GM23248 (cell line): ENCODE measurements at places on chromosomes 5 and 9. TPM values are rescaled to one million over a fixed set of nuclear protein-coding genes. Genes with fewer than 3 reads are reported as not detected.
A peak's percentile ranks its signal among the peaks of the same experiment; 100 is the strongest.

GRCh38 chr5:180670586-180671359 lies 21.4 kb upstream of the FLT4 start:
- DNase-seq = peak; percentile 56
- no peaks in the 10 kb centered on the region for H3K4me1 ChIP-seq
- no peaks in the 10 kb centered on the region for H3K36me3 ChIP-seq
- H3K27ac ChIP-seq = no peak overlapping the region

DNA sequence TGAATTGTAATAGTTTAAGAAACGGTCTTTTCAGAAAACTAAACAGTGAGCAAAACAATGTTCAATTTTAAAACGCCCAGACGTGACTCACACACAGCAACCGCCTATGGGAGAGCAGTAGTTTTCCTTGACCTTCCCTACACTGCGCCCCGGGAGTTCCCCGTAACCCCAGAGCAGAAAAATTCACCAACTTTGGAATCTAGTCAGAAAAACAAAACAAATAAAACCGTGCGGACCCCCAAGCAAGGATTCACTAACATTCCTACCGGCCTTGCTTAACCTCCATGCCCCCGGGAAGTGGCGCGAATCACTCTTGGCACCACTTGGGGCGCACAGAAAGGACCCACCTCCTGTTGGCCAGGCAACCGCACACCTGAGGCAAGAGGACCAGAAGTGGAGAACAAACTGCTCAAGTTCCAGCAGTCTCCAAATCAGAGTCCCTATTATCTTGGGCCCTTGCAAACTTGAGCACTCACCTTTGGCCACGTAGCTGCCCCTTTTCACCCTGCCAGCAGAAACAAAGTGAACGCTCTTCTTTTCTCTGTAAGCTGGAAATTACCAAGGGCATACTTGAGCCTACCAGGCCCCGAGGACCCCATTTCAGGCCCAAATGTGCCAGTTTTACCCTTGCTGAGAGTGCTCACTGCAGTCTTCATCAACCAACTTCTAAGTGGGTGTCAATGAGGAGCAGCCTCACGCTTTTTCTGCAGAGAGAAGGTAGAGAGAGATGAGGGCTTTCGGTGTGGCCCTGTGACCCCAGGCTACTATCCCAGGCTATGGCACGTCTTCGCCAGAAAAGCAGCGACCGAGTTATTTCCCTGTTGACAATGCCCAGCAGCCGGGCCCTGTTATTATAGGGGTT lies 189.7 kb downstream of the MEF2C start:
- no peaks in the 10 kb centered on the region for H3K36me3 ChIP-seq
- no peak overlapping the region for H3K27ac ChIP-seq
- peaks cover 93% of the 10 kb centered on the region for H3K27me3 ChIP-seq

Gene NR6A1
- total RNA-seq = not detected in 2 replicates

GRCh38 chr5:181173420-181174342 lies 26.3 kb downstream of the OR2V2 start:
- no peak overlapping the region for H3K4me3 ChIP-seq
- H3K27me3 ChIP-seq = peaks cover 8% of the 10 kb centered on the region; the same call in 1 of the 2 replicates
- DNase-seq = peak; percentile 34
- no peak overlapping the region for H3K27ac ChIP-seq

Gene TERT
- not detected in 2 replicates for total RNA-seq

Gene FBP2
- total RNA-seq = not detected in 2 replicates

- H3K36me3 ChIP-seq = no peaks in the 10 kb centered on the region
- DNase-seq = no peak
- no peak overlapping the region for H3K4me3 ChIP-seq
- no peaks in the 10 kb centered on the region for H3K4me1 ChIP-seq
Observed at GRCh38 chr9:134571326-134571931, 70.2 kb upstream of the COL5A1 start.

- no peaks in the 10 kb centered on the region for H3K36me3 ChIP-seq
- no peak overlapping the region for H3K27ac ChIP-seq
- H3K27me3 ChIP-seq = no peaks in the 10 kb centered on the region
- peak; percentile 43 for DNase-seq
Observed at GRCh38 chr9:35993976-35994720, 36.2 kb upstream of the OR2S2 start.

DNA sequence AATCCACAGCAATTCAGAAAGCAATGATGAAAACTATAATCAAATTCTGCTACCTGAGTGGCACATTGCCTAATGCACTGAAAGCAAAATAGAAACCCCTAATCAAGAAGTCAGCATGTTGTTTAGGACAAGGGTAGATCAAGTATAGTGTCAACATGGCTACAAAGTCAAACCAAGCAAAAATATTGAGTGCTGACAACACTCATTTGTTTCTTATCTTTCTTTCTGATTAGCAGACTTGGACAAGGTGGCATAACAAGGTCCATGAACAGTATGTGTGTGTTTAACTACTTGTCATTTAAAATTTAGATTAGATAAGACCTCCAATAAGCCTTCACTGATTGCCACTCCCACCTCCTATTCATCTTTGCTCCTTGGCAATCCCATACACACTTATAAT lies 332.4 kb downstream of the KIAA0825 start:
- peaks cover 12% of the 10 kb centered on the region for H3K4me1 ChIP-seq
- no peak overlapping the region for H3K4me3 ChIP-seq
- no peaks in the 10 kb centered on the region for H3K36me3 ChIP-seq
- H3K27ac ChIP-seq = no peak overlapping the region
- no peak for DNase-seq
- H3K27me3 ChIP-seq = no peaks in the 10 kb centered on the region

Gene OBP2B
- not detected in 2 replicates for total RNA-seq

Gene MUSK
- total RNA-seq = not detected in 2 replicates

GRCh38 chr9:120996409-120996808 lies 53.7 kb downstream of the C5 start:
- no peaks in the 10 kb centered on the region for H3K4me1 ChIP-seq
- DNase-seq = no peak
- H3K27me3 ChIP-seq = no peaks in the 10 kb centered on the region
- no peaks in the 10 kb centered on the region for H3K36me3 ChIP-seq

DNA sequence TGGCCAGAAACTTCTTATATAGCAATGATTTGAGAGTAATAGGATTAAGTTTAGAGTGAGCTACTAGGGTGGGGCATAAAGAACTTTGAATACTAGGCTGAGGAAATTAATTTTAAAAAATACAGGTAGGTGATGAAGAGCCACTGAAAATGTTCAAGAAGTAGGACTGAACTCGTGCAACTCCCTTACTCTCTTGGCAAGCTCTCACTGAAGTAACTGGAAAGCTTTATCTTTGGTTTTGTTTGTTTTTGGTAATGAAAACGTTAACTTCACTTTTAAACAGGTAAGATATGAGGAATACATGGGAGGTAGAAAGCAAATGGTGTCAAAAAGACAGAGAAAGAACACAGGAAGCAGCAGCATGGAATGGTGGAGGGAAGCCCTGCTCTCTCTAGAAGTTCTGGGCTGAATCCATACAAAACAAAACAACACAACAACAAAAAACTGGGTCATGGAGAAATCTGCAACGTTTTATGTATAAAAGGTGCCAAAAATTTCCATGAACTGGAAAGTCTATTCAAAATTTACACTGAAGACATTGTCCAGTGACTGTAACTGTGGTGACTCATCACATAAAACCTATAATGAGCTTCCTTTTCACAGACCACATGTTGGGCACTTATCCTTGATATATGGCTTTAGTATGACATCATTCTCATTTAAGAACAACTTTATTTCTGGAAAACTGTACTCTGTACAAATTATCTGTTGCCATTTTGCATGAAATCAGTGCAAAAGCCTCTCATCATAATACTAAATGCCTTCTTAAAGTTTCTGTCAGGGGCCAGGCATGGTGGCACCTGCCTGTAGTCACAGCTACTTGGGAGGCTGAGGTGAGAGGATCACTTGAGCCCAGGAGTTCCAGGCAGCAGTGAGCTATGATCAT lies 91.2 kb upstream of the CHD1 start:
- peaks cover 12% of the 10 kb centered on the region for H3K27me3 ChIP-seq
- H3K4me3 ChIP-seq = peak overlapping the region; percentile 9
- no peaks in the 10 kb centered on the region for H3K36me3 ChIP-seq
- H3K4me1 ChIP-seq = peaks cover 17% of the 10 kb centered on the region
- DNase-seq = peak; percentile 95

GRCh38 chr9:27756418-27756817 lies 183.1 kb upstream of the C9orf72 start:
- H3K4me1 ChIP-seq = no peaks in the 10 kb centered on the region
- no peak overlapping the region for H3K27ac ChIP-seq
- no peaks in the 10 kb centered on the region for H3K27me3 ChIP-seq
- no peak for DNase-seq

Gene ENTPD2
- total RNA-seq = not detected in 2 replicates

GRCh38 chr5:153827397-153827796 lies 211.3 kb downstream of the FAM114A2 start:
- no peaks in the 10 kb centered on the region for H3K4me1 ChIP-seq
- no peak overlapping the region for H3K4me3 ChIP-seq
- DNase-seq = peak; percentile 40
- H3K36me3 ChIP-seq = no peaks in the 10 kb centered on the region

GRCh38 chr5:128630121-128630520 lies 92.1 kb upstream of the FBN2 start:
- H3K4me3 ChIP-seq = no peak overlapping the region
- no peaks in the 10 kb centered on the region for H3K27me3 ChIP-seq
- H3K4me1 ChIP-seq = peaks cover 10% of the 10 kb centered on the region; the same call in 1 of the 2 replicates

- no peaks in the 10 kb centered on the region for H3K27me3 ChIP-seq
- DNase-seq = peak; percentile 70
- no peaks in the 10 kb centered on the region for H3K36me3 ChIP-seq
- H3K4me3 ChIP-seq = no peak overlapping the region
- H3K27ac ChIP-seq = no peak overlapping the region
Observed at GRCh38 chr5:72280581-72281069, 39.4 kb downstream of the MRPS27 start.

Gene IFNK
- not detected in 2 replicates for total RNA-seq

- DNase-seq = peak; percentile 25
- peak overlapping the region; percentile 70 for H3K27ac ChIP-seq
- H3K4me1 ChIP-seq = peaks cover 67% of the 10 kb centered on the region
- H3K4me3 ChIP-seq = no peak overlapping the region
Observed at GRCh38 chr9:113956901-113957300, 80.8 kb downstream of the ZNF618 start.

DNA sequence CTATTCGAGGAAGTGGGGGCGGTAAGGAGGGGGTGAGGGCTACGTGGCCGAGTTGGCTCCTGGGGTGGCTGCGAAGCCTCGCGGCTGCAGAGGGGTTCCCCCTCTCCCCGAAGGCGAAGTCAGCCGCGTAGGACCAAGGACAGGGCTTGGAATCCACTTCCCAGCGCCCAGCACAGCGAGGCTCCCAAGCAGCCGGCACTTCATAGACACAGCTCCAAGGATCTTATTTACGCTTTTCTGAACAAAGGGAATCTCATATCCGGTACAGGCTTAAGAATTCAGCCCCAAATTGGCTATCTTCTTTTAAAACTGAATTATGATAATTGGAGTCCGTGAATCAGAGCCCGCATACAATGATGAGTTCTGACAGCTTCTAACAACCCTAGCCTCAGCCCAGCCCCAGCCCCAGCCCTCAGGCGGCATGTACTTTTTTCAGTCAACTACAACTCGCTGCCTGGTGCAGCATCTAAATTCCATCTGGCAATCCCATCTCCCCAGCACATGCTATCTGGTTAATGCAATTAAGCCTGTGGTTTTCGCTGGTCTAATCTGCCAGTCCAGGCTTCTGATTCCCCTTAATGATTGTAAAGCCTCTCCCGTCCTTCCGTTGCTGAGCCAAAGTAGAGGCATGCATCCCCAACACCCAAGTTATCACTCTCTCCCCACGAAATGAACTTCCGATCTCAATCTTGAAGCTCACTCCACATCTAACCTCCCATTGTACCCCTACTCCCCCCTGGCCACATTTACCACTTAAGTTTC lies 1.0 kb downstream of the ELAVL2 start:
- peak; percentile 28 for DNase-seq
- H3K4me1 ChIP-seq = 0 out of 2 replicates have a peak, but pooled peaks cover 4% of the 10 kb centered on the region
- H3K27ac ChIP-seq = no peak overlapping the region
- peak overlapping the region; percentile 69 for H3K4me3 ChIP-seq
- no peaks in the 10 kb centered on the region for H3K36me3 ChIP-seq

GRCh38 chr5:134247428-134248224 lies 21.8 kb upstream of the PPP2CA start:
- peak overlapping the region; percentile 70 for H3K27ac ChIP-seq
- no peaks in the 10 kb centered on the region for H3K36me3 ChIP-seq
- DNase-seq = peak; percentile 93
- H3K27me3 ChIP-seq = no peaks in the 10 kb centered on the region
- H3K4me1 ChIP-seq = peaks cover 41% of the 10 kb centered on the region

GRCh38 chr5:37029436-37029835 lies 152.9 kb downstream of the NIPBL start:
- peaks cover 52% of the 10 kb centered on the region for H3K36me3 ChIP-seq
- H3K4me3 ChIP-seq = no peak overlapping the region
- H3K27ac ChIP-seq = no peak overlapping the region
- DNase-seq = no peak
- no peaks in the 10 kb centered on the region for H3K4me1 ChIP-seq

GRCh38 chr9:116928884-116929283 lies 241.8 kb downstream of the TRIM32 start:
- 0 out of 2 replicates have a peak, but pooled peaks cover 8% of the 10 kb centered on the region for H3K27me3 ChIP-seq
- DNase-seq = no peak

Gene QRFP
- not detected in 2 replicates for total RNA-seq

DNA sequence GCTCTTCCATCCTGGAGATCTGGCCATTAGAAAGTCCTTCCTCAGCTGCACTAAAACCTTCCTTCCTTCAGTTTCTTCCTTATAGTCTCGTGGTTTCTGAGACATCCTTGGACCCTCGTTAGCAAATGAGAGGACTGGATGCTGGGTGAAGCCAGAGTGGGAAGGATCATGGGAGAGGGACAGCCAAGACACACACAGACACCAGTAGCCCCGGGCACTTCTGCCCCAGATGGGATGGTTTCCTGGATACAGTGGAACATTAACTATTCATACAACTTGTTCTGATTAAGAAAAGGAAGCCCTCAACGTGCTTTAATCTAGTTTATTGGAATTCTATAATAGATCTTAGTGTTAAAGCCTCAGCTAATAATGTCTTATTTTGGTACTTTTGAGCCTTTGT lies 125.5 kb downstream of the SEC61B start:
- H3K27ac ChIP-seq = no peak overlapping the region
- DNase-seq = no peak
- no peak overlapping the region for H3K4me3 ChIP-seq
- no peaks in the 10 kb centered on the region for H3K36me3 ChIP-seq

DNA sequence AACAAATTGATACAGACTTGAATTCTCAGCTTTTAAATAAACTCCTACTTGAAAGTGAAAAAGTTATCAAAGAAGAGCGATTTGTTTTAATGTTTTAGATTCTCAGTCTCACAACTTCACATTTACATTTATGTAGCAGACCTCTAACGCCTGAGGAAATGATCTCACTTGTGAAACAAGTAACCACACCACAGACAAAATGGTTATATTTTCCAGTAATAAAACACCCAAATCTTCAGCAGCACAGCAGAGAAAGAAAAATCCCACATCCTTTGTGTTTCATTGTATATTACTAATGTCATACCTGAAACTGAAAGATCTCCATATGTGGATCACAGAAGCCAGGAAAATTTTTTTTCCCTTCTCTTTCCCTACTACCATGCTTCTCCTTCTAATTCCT lies 29.8 kb upstream of the GZMA start:
- no peak overlapping the region for H3K27ac ChIP-seq
- H3K4me3 ChIP-seq = no peak overlapping the region
- H3K27me3 ChIP-seq = no peaks in the 10 kb centered on the region
- H3K36me3 ChIP-seq = no peaks in the 10 kb centered on the region
- peak; percentile 2 for DNase-seq
- H3K4me1 ChIP-seq = no peaks in the 10 kb centered on the region
